ENCODE measurements at places on chromosomes 12 and 14.

DNA sequence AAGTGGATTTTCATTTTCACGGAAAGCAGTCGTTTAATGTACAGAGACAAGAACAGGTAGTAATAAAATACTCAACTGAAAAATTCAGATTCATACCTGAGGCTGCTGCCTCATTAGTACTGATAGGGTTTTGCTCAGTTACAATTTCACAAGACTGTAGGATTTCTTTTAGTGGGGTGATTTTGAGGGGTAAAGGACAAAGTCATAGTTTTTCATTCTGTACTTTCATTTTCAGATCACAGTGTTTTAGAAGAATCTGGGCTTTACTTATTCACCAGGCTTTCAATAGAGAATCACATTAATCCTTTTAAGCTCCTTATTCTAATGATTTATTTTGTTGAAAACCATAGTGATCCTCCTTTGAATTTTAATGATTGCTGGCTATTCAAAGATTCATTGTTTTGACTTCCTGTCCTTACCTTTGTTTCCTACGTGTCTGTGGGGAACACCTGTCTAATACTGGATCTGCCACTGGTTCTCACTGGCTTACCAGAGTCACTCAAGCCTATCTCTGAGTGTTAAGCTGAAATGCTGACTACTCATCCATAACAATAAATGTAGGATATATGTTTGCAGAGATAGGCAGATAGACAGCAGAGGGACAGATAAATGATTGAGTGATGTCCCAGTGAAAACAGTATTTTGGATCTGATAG lies 243.8 kb upstream of the NPAS3 start:
- DNase-seq: no peak

DNA sequence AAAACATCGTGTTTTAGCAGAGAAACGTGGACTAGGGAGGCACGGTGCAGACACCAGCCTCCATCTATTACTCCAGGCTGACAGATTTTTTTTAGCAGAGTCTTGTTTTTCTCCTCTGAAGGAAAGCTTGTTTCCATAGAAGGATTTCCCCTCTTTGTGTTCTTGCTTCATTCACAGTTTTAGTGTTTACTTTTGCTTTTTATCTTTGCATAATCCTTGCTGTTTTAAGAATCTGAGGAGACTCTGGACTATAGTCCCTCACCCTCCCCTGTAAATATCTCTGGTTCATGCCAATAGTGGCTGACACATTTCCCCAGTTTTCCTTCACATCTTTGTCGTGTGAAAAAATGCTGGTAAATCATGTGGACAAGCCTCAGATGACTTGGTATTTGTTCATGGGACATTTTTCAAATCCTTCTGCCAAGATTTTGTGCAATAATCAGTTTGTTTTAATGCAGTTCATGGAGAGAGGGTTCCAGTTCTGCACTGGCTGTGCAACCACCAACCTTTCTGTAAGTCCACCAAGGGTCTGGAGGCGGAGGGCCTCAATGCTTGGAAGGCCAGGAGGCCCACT lies 39.9 kb upstream of the TMCC3 start:
- DNase-seq: no peak

DNA sequence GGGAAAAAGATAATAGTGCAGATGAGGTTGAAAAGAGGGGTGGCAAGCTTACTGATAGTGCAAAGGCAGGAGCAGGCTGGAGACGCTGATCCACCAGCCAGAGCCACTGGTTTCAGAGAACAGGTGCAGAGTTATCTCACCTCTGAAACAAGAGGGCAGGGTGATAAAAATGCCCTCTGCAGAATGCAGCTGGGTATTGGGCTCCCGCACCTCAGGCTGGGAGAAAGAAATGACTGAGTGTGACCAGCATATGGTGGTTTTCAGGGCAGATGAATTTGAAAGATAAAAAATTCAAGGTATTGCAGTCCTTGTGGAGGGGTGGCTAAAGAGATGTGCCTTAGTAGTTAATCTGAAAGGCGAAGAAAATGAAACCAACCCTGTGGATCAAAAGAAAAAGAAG lies 2.9 kb upstream of the TMEM30B start:
- DNase-seq: peak; percentile 29

DNA sequence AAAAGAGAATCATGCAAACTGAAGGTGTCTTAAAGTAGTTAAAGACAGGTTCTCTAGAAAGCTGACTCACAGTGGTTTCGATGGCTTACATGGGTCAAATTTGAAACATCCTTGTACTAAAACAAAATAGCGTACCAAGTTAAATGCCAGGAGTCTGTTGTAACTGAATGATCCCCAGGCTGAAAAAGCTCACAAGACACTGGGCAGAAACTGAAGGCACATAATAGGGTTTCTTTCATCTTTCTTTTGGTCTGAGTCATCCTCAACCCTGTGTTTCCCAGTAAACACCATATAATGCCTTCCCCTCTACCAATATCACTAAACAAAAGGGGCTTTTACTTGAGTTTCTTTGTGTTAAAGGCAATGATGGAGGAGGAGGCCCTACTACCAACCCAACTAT lies 12.8 kb downstream of the ZFYVE1 start:
- DNase-seq: peak; percentile 21

GRCh38 chr14:51368721-51369163 lies 128.7 kb downstream of the TMX1 start:
- DNase-seq: no peak

DNA sequence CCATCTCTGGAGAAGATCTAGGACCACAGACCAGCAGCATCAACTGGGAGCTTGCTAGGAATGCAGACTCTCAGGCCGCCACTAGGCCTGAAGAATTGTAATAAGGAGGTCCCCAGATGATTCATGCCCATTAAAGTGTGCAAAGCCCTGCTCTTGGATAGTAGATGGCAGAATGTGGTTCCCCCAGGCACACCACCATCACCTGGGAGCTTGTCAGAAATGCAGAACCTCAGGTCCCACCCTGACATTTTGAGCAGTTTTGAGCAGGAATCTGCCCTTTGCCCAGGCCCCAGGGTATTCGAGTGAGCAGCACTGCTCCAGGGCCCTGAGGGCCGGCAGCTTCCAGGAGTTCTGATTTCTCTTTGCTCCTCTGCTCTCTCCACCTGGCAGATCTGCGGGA lies 64.9 kb downstream of the TSPAN11 start:
- no peak for DNase-seq

DNA sequence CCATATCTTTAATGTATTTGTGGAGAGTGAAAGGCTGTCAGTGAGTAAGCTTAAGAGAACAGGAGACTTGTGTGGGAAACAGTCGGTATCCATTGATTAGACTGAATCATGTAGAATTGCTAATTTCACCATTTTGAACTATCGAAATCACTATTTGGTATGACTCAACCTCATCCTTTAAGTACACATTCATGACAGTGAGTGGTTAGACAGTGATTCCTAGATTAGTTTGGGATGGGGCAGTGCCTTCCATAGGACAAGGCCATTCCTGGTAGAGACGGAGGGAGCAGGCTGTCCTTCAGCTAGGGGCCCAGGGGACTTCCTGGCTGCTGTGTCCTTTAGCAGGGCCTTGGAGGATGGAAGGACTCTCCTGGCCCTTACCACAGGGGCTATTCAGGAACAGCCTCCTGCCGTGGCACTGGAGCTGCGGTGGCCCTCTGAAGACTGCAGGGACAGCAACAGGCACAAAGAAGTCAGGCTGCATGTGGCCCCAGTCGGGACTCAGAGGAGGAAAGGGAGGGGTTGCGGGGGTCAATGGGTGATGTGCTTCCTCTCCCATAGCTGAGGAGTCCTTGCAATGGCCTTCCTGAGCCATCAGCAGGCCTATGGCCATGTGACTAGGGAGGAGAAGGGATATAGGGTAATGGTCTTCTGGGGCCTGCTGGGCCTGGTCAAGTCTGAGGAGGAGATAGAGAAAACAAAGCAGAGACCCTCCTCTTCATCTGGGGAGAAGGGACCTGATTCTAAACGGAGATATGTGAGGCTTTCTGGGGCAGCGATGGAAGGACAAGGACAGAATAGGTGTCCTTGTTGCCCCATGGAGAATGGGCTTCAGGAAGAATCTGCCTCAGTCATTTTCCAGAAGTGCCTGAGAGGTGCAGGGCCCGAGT lies 11.2 kb downstream of the SERPINA1 start:
- DNase-seq: no peak

- DNase-seq: peak; percentile 18
These were observed 111.6 kb downstream of the SCAF11 start for GRCh38 chr12:45878630-45879255.

- no peak for DNase-seq
These were observed 39.2 kb downstream of the EID3 start for GRCh38 chr12:104342635-104343249.

- DNase-seq: no peak
These were observed 249.2 kb downstream of the C12orf50 start for GRCh38 chr12:87779858-87780498.
